ENCODE measurements at places on chromosomes 1 and 21.

GRCh38 chr1:213481395-213481794 lies 430.4 kb downstream of the RPS6KC1 start:
- no peak for DNase-seq

GRCh38 chr1:5975133-5975880 lies 16.9 kb downstream of the NPHP4 start:
- DNase-seq: peak; percentile 36

- no peak for DNase-seq
These were observed 288.5 kb upstream of the POU3F1 start for GRCh38 chr1:38334930-38335592.

DNA sequence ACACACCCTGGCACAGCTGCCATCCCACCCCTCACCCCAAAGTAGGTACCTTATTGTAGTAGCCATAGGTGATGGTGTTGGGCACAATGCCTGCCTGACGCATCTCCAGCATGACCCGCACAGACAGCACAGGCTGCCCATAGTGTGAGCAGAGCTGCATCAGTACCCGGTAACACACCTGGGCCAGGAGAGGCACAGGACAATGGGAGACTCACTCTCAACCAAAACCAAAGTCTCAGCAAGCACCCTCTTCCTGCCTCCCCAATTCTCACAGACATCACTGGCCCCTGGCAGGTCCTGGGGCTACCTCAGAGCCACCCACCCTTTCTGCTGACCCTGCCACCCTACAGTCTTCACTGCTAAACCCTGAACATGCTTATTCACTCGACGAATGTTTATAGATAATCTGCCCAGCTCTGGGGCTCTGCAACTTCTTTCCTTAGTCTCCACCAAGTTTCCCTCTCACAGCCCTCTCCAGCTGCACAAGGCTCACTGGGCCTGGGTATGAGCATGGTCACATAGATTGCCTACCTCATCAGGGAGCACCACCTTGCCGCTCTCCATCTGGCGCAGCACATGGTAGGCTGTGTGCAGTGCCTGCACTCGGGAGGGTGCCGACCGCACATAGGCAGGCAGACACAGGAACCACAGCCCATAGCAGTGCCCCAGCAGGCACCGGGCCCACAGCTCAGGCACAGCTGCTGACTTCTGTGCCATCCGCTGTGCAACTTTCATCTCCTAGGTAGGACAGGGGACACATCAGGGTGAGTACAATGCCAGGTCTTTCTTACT lies 10.3 kb downstream of the DENND4B start:
- DNase-seq: no peak

DNA sequence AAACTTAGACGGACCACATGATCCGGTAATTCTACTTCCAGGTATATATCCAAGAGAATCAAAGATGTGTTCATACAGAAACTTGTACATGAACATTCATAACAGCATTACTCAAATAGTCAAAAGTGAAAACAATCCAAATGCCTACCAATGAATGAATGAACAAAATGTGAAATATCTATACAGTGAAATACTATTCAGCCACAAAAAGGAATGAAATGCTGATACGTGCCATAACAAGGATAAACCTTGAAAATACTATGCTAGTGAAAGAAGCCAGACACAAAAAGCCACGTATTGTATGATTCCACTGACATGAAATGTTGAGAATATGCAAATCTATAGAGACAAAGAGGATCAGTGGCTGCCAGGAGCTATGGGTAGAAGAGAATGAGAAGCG lies 18.3 kb downstream of the TARBP1 start:
- no peak for DNase-seq

- DNase-seq: no peak
These were observed 1095.3 kb downstream of the TTLL7 start for GRCh38 chr1:82903626-82904025.

DNA sequence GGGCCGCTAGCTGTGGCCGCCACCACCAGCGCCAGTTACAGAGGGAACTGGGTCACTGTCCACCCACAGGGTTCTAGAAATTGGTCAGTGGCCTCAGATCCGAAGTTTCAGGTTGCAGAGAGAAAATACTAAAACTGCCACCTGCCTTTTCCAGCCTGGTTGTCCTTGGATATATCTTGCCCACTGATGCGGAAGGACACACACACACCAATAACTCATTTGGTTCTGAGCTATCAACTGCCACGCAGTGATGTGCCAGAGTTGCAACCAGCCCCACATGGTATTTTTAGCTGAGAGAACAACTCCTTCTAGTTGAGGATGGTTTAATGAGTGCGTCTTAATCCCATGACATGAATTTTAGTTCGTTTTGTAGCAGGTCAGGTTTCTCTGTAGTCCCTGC lies 68.1 kb downstream of the SH3BGR start:
- DNase-seq: no peak

- DNase-seq: no peak
These were observed 152.3 kb downstream of the NR5A2 start for GRCh38 chr1:200179781-200180160.

DNA sequence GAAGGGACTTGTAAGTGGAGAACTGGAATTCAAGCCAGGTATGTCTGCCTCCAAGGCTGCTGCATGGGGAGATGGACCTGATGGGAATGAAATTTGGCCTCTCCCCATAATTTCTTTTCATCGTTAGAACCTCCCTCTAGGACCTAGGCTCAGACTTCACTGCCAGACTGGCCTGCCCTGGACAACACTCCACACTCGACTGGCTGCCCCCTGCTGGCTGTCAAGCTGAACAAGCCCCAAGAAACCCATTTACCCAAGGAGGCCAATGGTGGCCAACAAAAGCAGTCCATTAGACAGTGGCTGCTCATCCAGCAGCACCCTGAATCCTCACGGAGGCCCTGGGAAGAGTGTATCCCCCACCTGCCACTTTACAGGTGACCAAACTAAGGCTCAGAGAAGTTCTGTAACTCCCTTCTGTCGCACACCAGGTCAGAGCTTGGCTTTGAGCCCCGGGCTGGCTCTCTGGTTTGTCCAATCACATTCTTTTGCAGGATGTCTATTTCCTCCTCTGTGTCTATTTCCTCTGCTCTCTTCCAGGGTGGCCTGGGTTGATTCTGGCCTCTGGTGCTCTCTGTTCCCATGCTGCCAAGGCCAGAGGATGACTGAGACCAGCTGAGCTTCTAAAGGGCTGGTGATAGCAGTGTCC lies 3.8 kb downstream of the RNF186 start:
- DNase-seq: peak; percentile 34

DNA sequence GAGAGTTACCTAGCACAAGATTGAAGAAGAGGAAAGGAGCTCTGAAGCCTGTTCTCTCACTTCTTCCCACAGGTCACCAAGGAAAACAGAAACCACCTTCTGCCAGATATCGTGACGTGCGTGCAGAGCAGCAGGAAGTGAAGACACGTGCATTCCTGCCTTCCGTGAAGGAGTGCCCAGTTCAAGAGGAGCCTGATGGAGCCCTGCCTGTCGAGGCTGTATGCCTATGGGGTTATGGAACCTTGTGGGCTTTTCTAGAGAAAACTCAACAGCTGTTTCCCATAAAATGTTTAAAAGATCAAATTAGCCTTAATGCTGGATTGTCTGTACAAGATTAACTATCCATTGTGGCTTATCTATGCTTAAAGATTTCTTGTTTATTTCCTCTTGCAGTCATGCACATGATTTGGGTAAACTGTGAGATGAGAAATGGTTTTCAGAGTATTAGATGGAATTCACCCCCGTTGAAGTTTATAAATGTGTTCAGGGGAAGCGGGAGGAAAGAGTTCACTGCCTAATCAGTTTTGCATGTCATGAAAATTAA lies 27.8 kb downstream of the NTPCR start:
- no peak for DNase-seq

- peak; percentile 47 for DNase-seq
These were observed 49.8 kb upstream of the RIPK4 start for GRCh38 chr21:41816583-41817165.

DNA sequence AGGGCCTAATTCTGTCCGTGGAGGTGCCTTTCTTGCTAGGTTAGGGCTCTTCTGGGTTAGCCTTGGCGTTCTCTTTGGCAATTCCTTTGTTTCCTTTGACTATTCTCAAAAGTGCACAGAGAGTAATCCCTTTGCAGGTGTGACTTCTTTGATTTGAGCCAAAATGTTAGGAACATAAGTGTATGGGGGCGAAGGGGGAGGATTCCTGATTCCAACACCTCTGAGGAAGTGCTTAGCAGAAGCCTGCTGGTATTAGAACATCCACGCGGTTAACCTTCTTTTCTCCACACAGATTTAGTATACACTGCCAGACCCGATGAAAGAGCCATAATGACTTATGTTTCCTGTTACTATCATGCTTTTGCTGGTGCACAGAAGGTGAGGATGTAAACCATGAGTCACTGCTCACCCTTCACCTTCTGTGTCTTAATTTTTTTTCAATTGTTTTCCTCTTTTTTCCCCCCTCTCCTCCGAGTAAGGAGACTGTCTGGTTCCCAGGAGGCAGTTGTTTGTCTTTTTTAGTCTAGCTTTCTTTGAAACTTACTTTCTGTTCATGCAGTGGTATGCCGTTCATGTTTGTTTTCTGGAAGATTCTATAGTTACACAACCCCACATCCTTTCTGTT lies 48.0 kb downstream of the ACTN2 start:
- DNase-seq: no peak

DNA sequence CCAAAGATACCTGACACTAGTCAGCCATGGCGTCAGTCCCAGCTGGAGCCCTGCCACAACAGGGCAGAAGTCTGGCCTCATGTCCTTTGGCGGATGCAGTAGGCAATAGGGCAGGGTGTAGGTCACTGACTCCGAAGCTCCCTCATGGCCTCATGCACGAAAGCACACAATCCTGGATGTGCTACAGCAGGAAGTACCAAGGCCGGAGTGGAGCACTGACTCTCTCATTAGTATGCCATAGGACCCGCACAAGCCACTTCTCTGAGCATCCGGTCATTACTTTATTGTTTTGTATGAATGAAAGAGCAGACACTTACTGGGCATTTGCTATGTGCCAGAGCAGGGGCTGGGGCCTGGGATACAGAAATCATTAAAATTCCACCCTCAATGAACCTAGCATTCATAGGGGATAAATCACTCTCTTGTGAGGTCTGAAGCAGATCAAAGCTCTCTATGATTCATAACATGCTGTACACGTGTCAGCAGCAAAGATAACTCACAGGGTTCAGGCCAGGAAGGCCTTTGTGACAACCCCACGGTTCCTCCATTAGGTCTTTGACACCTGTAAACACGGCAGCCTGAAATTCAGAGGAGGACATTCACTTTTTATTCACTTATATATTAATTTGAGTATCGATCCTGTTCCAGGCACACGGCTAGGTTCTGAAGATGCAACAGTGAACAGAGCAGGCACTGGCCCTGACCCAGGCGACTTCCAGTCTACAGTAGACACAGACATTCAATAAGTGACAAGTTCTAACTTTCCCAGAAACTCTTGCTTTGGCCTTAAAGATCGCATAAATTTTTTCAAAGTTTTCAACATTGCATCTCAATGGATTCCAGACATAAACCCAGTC lies 357.9 kb upstream of the USP24 start:
- peak; percentile 40 for DNase-seq

DNA sequence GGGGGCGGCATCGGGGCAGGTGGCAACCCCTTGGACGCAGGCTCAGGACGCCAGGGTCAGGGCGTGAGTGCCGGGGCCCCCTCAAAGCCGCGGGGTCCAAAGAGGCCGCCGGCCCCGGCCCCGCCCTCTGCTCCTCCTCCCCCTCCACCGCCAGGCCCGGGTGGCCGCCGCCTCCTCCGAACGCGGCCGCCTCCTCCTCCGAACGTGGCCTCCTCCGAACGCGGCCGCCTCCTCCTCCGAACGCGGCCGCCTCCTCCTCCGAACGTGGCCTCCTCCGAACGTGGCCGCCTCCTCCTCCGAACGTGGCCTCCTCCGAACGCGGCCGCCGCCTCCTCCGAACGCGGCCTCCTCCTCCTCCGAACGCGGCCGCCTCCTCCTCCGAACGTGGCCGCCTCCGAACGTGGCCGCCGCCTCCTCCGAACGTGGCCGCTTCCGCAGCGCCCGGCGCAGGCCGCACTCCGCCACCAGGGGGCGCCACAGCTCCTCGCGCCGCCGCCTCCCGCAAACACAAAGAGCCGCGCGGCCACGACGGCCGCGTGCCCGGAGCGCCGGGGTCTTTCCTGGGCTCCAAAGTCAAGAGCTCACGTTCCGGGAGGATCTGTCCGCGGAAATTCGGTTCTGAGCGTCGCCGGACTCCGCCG lies 19.3 kb upstream of the SAMD11 start:
- DNase-seq: peak; percentile 57

DNA sequence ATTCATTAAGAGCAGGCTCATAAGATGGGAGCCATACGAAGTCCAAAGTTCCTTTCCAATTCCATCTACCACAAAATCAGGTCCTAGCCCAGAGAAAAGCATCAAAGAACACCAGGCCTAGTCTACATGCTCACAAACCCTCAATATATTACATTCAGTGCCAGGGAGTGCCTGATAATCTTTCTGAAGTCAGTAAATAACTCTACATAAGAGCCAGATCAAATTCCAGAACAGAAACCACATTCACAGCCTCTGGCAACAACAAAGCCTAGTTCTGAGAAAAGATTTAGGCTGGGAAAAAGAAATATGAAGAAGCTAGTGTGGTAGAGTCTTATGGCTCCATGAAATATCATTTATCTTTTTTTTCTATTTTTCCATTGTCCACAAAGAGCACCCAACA lies 40.5 kb upstream of the RBBP5 start:
- no peak for DNase-seq

GRCh38 chr1:155717041-155717440 lies 28.1 kb downstream of the DAP3 start:
- no peak for DNase-seq

GRCh38 chr1:161071886-161072371 lies 2.2 kb upstream of the ARHGAP30 start:
- DNase-seq: peak; percentile 54

DNA sequence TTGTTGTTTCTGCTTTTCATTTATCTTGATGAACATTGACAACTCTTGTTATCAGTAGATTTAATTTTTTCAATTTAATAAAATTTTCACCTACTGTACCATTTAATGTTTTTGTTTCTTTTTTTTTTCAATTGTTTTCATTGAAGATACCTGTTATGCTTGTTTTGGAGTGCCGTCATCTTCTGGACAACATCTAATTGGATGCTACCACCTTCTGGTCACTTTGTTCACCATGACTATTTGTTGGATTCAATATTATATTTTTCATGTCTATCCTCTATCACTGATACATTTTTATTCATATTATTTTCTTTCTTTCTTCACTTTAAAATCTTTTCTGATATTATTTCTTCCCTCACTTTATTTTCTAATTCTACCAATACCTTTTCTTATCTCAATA lies 14.0 kb downstream of the KRTAP21-2 start:
- no peak for DNase-seq

DNA sequence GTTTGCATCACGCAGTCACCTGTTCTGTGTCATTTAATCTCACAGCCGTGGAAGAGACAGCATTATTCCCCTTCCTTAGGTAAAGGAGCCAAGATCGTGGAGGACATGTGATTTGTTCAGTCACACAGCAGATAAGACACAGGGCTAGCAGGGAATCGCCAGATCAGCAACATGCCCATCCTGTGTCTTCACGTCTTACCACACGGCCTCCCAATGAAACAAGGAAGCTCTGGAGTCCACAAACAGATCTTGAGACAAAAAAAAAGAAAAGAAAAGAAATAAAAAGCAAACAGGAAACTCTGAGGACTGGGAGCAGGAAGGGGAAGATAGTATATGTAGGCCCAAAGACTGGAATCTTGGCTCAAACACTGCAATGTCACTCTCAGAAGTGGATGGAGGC lies 155.3 kb downstream of the ADSS2 start:
- DNase-seq: no peak
